ENCODE measurements at places on chromosomes 12 and 14.

- no peak for DNase-seq
These were observed 193.9 kb downstream of the FUT8 start for GRCh38 chr14:65606460-65606859.

- DNase-seq, result peak; percentile 89
These were observed 782.5 kb downstream of the TMEM121 start for GRCh38 chr14:106308839-106309389.

GRCh38 chr12:120917748-120918147, 13.6 kb upstream of the SPPL3 start:
- DNase-seq, result no peak

DNA sequence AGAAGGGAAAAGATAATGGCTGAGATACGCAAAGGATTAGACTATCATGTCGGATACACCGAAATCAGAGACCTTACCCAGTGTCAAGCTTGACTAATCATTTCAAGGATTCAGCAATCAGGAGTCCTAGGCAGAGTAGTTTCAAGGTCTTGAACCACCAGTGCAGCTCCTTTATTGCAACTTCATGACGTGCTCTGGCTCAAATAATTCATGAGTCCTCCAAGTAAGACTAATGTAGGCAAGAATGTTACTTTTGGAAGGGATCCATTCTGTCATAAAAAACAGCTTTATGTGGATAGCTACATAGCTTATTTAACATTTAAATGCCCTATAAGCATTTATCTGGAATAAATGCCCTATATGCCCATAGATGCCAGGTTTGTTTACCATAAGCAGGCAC, 123.2 kb downstream of the LMO3 start:
- DNase-seq, result no peak

DNA sequence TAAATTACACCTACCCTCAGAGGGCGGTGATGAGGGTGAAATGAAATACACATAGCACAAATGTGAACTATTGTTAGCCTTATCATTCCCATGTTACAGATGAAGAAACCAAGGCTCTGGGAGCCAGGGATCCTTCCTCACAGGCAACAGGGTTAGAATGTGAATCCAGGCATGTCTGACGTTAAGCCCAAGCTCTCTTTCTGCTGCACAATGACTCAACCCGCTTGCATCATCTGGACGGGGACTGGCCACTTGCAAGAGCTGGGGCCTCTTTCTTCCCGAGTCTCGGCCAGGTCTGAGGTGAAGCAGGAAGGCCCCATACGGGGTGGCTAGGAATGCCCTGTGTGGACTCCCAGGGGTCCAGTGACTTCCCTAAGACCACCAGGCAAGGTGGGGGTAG, 105.2 kb downstream of the RBM19 start:
- no peak for DNase-seq
